Vagina (tissue), 2 donors: ENCODE measurements at places on chromosomes 6 and 20.

GRCh38 chr20:10954908-10955580 is 281.2 kb upstream of the JAG1 start:
- DNase-seq = no peak

- DNase-seq = no peak
These were observed 48.8 kb upstream of the CHRNA4 start for GRCh38 chr20:63409834-63410435.

- DNase-seq = no peak
These were observed 330.1 kb downstream of the RIMS1 start for GRCh38 chr6:72216222-72217068.

DNA sequence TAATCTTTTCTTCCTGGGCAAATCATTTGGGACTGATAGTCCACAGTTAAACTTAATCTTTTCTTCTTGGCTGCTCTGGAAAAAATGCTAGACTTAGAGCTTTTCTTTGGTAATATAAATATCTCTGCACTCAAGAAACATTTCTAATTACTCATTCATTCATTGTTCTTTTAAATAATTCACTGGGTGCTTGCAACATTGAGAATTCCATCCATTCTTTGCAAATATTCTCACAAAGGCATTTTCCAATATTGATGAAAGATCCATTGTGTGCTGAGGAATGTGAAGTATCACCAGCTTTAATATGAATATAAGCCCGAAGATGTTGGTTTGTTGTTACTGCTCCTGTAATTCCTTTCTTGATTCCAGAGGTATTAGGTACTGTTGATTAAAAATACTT is 38.4 kb downstream of the AKAP7 start:
- DNase-seq = no peak

- DNase-seq = no peak
These were observed 67.8 kb downstream of the TNFRSF21 start for GRCh38 chr6:47241742-47242482.

DNA sequence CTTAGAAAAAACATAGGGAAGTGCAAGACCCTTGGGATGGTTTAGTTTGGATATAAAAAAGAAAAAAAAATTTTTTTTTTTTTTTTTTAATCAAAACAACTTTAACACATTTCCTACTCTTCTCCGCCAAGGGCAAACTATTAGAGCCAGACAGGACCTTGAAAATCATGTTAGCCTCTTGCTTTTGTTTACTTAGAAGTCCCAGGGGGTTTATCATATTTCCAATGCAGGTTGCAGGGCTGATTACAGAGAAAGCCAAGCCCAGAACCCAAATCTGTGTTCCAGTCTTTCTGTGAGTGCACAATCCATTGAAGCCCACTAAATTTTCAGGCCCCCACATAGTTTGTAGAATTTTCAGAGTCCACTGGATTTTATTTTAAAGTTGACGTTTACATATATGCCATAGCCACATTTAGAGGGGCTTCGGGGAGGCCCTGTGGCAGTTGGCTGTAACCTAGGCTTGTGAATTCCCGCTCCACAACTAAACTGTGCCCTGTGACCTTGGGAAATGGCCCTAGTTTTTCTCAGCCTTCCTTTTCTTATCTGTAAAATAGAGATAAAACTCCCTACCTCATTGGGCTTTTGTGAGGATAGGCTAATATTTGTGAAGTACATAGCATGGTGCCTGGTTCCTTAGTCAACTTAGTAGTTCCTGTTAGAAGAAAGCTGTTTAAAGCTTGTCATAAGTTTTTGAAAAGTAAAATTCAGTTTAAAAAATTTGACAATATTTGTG is 55.7 kb downstream of the NCOA7 start:
- DNase-seq = no peak

DNA sequence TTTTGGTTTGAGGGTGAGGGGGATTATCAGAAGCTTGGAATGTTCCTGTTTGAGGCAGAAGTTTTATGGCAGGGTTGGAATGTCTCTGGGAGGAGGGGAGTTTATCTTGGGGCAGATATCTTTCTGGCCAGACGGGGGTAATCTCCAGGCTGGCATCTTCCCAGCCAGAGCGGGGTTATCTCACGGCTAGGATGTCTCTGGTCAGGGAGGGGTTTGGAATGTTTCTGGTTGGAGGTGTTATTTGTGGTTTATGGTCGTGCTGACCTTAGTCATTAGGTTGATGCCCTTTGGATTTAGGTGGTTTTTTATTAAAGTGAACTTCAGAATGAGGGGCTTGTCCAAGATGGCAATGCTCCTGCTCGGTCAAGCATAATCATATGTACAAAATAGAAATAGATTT is 14.8 kb downstream of the PGK2 start:
- DNase-seq = no peak

DNA sequence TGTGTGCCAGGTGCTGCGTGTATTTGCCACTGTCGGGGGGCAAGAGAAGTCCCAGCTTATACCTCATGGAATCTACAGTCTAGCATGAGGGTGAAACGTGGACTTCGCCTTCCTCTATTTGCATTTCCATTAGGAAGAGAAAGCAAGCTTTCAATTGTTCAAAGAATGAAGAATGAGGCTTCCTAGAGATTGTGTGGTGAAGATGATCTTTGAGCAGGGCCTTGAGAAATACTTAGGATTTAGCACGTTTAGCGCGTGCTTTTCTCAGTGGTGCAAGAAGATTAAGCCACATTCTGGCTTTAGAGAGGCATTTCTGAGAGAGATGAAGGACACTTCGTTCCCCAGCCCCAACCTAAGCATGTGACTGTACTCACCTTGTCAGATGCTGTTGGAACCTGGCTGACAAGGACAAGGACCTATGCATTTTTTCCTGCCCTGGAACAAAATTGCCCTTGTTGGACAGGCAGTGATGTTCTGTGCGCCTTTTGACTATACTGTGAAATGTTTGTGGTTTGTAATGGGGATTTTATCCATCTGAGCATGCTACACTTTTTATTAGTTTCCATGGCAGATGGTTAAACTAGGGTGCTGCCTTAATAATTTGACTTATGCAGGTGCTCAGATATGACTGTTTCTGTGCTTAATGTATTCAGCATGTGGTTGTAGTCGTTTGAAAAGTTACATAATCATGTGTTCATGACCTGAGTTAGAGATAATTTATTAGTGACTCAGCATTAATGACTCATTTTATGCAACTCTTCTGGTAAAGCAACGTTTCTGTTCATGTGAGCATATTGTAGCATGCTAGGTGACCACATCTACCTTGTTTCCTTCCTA is 10.7 kb downstream of the TULP4 start:
- no peak for DNase-seq

- DNase-seq = no peak
These were observed 16.7 kb upstream of the ENTPD6 start for GRCh38 chr20:25178563-25179438.

- no peak for DNase-seq
These were observed 170.9 kb downstream of the TTLL2 start for GRCh38 chr6:167495506-167496401.

- no peak for DNase-seq
These were observed 113.4 kb upstream of the SHLD1 start for GRCh38 chr20:5636841-5637240.

GRCh38 chr6:91886183-91886795 is 1299.4 kb upstream of the MAP3K7 start:
- DNase-seq = no peak

DNA sequence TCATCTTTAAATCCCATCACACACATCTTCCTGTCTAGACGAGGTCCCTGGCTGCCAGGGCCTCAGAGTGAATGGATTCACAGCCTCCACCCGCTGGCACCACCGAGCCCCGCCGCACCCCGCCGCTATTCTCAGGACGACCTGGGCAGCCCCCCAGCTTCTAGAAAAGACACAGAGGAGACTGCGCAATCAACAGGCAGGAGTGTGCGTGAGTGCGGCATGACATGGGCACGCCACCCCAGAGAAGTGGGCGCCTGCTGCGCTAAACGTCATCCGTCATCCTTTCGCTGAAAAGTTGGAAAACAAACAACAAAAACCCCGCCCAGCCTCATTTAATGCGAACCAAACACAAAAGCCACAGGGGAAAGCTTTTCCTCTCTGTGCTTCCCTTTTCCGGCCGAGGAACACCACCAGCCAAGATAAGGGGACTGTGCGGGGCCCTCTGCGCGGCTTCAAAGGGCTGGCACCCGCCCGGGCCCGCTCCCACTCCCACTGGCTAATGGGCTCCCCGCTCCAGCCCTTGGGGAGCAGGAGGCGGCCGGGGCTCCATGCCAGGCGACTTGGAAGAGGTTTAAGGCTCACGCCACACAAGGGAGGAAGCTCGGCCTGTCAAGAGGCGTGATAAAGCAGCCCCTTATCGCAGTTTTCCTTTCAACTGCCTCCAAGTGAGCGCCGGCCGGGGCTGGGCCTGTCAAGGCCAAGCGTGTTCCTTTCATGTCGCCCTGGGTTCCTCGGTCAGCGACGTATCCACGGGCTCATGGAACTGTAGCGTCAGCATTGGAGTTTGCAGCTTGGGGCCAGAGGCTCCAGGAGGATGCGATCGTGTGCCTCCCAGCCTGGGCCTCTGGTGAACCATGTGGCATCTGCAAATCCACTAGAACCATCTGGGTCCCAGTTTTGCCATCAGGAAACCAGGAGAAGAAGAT is 50.1 kb downstream of the NFATC2 start:
- no peak for DNase-seq

DNA sequence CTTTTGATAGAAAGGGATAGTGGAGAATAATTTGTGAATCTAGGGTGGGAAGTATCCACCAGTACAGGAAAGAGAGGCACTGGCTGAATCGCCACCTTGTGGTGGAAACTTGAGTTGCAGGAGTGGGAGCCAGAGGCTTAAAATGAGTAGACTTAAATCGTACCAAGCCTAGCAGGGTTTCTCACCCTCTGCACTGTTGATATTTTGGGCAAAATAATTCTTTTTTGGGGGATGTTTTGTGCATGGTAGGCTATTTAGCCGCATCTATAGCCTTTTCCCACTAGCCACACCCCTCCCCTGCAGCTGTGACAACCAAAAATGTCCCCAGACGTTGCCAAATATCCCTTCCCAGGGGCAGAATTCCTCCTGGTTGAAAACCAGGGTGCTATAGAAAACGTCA is 119.1 kb downstream of the DHX35 start:
- DNase-seq = no peak

GRCh38 chr20:49006446-49006980 is 39.6 kb upstream of the CSE1L start:
- DNase-seq = no peak

GRCh38 chr20:45823949-45824835 is 2.9 kb downstream of the TNNC2 start:
- no peak for DNase-seq

DNA sequence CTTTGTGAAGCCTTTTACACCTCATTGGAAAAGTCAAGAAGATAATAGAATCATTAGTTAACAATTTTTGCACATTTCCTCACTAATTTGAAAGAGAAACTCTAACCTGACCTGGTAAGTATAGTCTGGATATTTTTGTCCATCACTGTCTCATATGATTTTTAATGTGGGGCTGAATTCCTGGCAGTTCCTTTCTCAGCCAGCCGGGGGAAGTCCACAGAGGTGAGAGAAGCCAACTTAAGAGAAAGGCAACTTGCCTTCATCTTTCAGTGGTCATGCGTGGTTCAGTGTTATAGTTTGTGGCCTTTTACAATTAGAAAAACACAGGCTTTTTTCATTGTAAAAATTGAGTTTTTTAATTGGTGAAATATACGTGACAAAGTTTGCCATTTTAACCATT is 80.6 kb downstream of the CDYL start:
- no peak for DNase-seq

- DNase-seq = no peak
These were observed 267.9 kb downstream of the ADGRG6 start for GRCh38 chr6:142569676-142570075.

DNA sequence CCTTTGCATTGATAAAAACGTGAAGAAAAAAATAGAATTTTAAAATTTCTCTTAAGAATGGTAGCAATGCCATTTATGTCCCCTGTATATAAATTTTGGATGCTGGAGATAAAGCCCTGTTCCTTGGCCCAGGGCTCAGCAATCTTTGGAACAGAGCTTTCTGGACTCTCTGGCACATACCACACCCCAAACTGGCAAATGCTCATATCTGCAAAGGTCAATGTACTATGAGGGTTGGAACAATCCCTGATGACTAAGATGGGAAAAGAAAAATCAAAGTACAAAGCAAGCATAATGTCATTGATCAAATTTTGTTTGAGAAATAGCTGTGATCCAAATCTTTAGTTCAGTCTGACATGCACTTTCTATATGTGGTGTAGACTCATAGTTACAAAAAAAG is 158.1 kb upstream of the HCRTR2 start:
- DNase-seq = no peak

DNA sequence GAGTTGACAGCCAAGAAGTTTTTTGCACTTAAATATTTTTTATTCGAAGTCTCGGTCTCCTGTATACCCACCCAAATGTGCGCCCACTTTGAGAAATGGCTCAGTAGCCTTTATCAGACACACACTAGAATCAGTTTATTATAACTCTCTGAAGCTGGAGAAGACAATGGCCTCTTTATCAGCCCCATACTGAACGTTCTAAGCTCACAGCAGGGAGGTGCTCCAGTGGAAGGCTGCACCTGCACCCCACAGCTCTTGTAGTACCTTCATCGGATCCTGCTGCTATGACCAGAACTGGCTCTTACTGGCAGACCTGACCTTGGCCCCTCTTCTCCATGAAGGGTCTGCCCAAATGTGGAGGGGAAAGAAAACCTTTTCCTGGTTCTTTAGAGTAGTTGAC is 165.0 kb upstream of the SCGN start:
- DNase-seq = no peak

DNA sequence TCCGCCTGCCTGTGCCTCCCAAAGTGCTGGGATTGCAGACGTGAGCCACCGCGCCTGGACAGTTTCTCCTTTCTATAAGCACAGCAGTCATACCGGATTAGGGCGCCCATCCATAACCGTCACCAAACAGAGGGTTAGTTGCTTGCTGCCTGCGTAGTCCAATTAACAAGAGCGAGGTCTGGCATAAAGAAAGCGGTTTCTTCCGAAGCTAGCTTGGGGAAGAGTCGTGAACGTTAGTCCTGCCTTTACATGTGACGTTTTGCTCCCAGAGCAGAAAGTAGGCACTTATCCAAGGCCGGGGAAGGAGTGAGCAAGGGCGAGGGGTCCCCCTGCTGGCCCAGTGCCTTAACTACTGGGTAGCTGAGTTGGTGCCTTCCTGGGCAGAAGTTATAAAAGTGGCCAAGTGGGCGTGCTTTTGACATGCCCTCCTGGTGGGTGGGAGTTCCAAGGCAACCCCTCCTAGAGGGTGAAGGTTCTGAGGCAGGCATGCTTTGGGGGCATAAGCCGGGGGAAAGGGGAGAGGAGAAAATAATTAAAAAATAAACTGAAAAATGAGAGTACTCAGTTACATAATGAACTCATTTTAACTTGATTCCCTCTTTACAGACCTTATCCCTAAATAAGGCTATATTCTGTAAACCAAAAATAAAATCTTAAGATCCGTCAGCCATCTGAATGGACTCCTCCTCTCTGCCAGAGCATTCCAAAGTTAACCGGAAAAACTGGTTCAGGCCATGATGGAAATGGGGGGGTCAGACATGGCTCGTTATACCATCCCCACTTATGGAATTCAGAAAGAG is 88.0 kb downstream of the FAM217A start:
- DNase-seq = peak; percentile 91

DNA sequence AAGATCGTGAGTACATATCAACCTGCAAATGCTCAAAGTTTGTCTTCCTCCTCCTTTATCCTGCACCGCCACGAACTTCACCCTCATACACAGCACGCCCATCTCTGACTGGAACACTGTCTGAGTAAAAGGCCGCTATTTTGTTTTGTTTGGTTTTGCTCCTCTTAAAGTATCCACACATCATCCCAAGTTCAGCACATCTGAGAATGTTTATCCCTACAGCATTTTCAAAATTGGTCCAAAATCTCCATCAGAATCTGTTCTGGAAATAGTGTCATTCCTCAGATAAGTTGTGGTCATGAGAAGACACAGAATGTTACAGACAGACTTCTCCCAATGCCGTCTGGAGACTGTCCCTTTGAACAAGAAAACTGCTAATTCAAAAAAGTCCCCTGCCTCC is 251.6 kb upstream of the ARID1B start:
- DNase-seq = no peak

- DNase-seq = no peak
These were observed 146.2 kb upstream of the SMLR1 start for GRCh38 chr6:130681028-130681427.
